ENCODE measurements at places on chromosomes 6 and 20.

- DNase-seq = no peak
Measured at GRCh38 chr6:136736281-136736960, 55.9 kb downstream of the MAP3K5 start.

DNA sequence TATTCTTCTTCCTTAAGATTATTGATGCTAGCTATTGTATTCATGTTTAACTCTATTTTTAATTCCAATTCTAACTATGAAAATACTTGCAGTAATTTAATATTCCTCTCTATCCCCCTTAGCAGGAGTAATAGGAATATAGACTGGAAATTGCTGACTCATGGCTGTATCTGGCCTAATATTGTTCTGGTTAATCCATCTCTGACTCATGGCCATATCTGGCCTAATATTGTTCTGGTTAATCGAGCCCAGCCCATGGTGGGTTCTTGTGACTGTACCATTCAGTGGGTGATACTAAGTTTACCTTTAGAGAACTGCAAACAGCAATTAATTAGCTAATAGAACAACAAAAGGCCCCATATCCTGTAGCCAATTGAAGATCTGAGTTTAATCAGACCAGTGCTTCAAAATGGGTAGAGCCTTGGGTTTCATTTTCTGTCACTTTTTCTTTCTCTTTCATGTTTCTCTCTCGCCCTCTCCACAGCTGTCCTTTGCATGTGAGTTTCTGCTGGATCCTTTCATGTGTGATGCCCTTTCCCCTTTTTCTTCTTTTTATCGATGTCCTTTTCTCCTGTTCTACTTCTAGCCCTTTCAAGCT lies 50.6 kb downstream of the SLC22A3 start:
- DNase-seq = no peak

DNA sequence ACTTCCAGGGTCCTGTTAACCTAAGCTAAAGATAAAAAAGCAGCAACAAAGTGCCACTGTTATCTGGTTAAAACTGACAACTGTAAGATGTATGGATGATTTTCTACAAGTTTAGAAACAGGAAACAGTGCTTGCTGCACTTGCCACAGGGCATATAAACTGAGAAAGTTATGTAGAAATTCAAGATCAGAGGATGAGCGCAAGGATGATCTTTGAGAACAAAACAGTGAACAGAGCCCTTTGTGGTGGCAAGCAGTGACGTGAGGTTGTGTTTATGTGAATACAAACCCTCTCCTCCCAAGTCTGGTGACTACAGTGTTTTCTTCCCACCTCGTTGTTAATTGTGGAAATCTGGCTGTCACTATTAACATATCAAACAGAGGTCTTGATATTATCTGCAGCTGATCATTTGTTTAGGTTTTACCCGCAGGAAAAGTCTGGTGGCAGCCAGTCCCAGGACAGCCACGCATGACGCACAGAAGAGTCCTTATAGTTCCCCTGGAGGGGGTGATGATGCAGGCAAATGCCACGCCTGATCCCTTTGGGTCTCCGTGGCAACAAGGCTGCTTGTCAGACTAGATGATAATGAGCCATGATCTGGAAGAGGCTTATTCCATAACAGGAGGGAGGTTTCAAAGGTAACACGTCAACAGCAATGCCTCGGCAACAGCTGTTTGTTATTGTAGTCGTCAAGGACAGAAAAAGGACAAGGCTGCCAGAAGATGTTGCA lies 43.1 kb upstream of the TNFAIP3 start:
- DNase-seq = peak; percentile 58

DNA sequence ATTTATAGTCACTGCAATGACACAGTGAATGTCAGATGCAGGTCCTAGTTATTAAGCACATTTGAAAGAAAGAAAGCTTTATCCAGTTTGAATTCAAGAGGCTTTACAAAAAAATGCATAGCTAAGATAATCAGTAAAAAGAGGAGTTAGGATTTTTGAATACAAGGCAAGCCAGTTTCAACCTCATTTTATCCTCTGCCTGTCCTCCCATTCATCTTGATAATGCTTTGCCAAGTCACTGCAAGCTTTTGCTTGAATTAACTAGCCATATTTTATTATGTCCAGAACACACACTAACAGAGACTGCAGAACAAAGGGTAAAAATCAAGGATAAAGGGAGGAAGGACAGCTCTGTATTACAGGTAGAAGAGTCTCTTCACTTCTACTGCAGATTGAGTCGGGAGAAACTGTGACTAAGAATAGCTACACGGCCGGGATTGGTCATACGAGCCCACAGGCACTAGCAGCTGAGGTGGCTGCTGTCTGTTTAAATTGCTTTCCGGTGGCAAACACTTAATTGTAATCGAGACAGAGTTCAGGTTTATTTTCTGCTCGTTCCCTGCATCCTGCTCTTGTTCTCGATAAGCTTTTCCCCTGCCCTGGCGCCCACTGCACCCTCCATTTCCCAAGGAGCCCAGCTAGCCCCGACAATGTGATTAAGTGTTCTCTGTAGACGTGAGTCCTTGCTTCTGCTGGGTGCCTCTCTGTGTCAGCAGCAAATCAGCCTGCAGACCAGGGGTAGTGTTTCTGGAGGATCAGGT lies 30.5 kb upstream of the AKAP12 start:
- DNase-seq = no peak

GRCh38 chr6:45591306-45591705 lies 213.6 kb upstream of the SUPT3H start:
- DNase-seq = no peak

DNA sequence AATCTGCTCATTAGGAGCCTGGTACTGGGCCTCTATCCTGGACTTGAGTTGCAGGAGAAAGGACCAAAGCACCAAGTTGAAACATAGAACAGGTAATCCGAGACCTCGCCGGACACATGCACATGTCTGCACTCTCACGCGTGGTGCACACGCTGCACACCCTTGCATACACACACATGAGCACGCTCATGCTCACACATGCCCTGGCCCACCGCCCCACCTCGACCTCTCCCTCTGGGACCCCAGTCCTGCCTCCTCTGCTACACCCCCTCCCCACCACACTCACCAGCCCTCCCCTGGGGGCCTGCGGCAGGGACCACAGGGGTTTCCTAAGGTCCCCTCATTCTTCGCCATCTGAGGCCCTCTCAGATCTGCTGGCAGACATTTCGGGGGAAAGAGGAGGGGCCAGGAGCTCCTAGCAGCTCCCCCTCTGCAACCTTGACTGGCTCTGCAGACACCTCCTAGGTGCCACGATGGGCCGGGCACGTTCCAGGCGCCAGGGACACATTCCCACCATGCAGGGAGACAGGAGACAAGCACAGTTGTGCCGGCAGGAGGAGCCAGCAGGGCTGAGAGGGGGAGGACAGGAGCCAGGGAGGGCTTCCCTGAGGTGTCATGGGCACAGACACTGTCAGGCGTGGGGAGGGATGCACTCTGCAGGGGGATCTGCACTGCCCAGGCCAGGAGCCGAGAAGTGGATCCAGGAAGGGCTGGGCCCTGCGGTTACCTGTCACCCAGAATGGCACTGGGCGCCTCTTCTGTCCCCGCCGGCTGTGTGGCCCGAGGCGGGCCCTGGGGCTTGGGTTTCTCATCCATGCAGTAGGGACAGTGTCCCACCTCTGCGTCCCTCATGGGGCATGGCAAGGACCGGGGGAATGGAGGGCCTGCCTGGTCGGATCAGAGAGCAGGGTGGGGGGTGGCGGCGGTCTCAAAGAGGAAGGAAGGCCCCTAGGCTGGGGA lies 25.6 kb upstream of the LSM14B start:
- no peak for DNase-seq
